ENCODE measurements at places on chromosomes 4 and X.

GRCh38 chr4:39464886-39465501 lies 6.1 kb downstream of the LIAS start:
- no peak for DNase-seq

- no peak for DNase-seq
Observed at GRCh38 chrX:55118574-55118973, 29.8 kb downstream of the PAGE2 start.

DNA sequence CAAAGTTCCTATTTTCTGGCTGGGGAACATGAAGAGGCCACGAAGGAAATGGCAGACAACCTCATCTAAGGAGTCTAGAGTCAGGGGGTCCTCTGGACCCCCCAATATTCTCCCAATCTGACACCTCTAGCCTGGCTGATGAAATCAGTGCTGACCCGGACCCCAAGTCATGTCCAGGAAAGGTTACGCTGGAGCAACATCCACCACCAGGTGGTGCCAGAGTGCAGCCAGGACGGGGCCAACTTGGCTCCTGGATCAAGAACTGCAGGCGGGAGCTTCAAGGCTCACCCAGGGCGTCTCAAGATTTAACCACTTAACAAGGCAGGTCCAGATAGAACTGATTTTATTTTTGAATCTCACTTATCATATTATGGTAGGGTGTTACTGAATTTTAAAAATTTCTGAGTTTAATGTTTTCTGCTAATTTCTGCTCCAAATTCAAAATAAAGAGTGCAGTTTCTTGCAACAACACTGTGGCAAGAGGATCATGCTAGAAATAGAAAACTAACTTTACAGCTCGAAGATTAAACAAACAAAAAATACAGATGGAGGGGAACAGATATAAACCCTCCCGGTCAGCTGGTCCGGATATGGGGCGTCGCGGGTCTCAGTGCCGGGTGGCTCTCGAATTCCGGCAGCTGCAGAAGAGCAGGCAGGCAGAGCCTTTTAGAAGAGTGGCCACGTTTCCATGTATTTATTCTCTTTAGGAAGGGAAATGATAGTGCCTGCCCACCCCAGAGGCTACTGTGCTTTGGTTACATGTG lies 135.5 kb downstream of the AFAP1 start:
- peak; percentile 74 for DNase-seq

- DNase-seq = no peak
Observed at GRCh38 chr4:15077969-15078368, 75.7 kb downstream of the CPEB2 start.

DNA sequence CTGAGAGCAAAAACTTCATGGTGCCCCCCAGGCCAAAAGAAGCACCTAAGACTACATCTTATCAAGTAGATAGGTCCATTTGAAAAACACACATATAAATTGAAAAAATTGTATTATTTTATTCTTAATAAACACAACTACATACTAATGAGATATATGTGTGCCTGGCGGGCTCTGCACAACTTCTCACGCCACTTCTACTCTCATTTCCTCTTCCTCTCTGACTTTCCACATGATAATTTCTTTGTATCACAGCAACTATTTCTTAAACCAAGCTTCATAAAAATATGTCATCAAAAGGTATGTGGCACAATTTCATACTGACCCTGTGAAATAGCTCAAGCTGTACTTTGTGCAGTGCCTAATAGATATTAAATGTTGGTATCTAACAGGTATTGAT lies 10.7 kb upstream of the NPY2R start:
- DNase-seq = no peak

DNA sequence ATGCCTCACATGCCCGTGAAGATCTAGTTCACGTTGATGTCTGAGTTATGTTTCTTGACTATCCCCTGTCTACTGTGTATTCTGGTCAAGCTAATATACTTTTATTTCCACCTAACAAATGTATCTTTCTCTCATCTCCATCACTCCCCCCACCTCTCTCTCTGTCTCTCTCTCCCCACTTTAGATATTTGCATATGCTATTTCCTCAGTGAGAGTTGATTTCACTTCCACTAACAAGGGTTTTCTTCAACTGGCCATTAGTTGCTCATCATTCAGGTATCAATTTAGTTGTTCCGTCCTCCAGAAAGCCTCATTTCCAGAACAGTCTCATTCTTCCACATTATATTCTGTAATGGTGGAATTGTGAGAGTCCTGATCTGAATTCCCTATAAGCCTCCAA lies 1777.8 kb upstream of the TENM3 start:
- DNase-seq = no peak

DNA sequence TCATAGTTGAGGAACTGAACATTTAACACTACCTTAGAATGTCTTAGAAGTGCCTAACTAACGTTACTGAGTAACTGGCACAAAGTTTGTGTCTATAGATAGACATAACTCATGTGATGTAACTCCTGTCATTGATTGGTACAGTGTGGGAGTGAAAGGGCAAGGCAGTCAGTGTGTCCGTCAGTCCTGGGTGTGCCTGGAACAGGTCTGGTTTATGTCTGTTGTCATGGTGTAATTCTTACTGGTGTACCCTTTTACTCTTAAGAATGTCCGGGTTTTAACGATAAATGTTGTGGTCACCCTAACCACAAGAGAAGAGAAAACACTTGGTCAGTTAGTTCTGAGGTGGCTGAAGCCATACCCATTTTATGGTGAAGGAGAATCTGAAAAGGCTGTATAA lies 93.1 kb upstream of the ESX1 start:
- DNase-seq = no peak

- no peak for DNase-seq
Observed at GRCh38 chr4:97317201-97317600, 826.1 kb downstream of the STPG2 start.

DNA sequence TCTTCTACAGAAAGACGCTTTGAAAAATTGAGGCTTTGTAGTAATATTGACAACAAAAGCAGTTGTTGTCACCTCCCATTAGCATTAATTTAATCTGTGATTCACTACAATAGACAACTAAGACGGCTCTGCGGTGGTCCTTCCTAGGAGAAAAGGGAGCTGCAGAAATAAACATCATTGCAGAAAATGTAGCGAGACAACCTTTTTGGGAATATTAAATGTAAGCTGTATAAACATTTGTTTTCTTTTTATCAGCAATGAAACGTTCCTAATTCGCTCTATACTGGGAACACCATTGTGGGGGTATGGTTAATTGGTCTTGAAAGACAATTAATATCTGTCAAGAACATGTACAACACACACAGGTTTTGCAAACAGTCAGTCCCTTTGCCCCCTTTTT lies 583.3 kb upstream of the TENM3 start:
- DNase-seq = no peak

DNA sequence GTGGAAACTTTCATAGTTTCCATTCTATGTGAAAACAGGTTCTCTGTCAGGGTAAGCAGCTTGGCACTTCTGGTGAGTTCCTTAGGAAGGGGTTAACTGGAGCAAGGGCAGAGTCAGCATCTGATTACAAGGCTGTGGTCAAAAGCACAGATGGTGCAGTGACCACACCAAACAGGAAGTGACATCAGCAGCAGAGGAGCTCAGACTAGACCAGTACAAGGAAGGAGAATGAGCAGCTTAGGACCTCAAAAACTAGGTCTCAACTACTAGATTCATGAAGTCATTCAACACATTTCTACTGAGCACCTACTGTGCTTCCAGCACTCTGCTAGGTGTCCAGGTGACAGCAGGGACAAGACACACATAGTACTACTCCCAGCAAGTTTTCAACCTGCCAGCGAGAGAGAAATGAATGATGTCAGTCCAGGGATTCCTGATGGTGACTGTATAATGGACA lies 130.2 kb downstream of the AMELX start:
- no peak for DNase-seq

- DNase-seq = no peak
Observed at GRCh38 chrX:118208481-118208880, 91.9 kb upstream of the KLHL13 start.

- DNase-seq = no peak
Observed at GRCh38 chrX:17861489-17862011, 452 bp upstream of the RAI2 start.

DNA sequence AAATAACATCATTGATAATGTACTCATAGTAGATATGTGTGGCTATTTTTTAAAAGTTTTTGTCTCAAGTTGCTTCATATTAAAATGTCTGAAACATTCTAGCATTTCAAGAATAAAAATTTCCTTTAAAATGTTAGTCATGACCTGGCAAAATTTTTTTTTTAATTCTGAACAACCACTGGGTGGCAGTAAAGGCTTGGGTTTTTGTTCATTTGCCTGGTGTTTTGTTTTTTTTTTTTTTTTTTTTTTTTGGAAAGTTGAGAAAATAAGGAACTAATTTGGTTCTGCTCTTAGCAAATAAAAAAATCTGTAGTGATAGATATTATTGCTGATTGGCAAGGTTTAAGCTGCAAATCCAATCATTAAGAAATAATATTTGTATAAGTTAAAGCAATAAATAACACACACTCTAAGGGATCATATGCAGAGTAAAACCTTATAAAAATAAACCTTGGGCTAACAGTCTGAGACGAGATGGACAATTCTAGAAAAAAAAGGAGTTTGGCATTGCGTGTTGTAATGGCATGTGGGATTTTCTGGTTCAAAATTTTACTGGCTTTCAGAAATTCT lies 81.4 kb downstream of the CEP44 start:
- DNase-seq = no peak

GRCh38 chrX:47706575-47706974 lies 47.6 kb upstream of the UXT start:
- DNase-seq = no peak

DNA sequence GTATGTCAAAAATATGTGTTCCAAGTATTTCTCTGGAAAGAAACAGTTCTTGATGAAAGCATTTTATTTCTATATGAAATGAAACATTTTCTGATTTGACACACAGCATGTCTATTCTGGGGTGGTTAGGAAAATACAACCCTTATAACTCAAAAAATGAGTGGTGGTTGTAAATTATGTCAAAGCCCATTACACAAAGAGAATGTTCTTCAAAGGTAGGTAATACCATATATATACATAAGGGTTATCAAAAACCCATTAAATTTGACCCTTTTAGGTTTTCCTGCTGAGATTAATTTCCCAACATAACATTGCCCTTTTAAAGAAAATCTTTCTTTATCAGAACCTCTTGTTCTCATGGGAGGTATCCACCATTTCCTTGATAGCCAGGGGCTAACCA lies 420.5 kb upstream of the TECRL start:
- no peak for DNase-seq

- no peak for DNase-seq
Observed at GRCh38 chr4:106801386-106801785, 234.7 kb downstream of the DKK2 start.

DNA sequence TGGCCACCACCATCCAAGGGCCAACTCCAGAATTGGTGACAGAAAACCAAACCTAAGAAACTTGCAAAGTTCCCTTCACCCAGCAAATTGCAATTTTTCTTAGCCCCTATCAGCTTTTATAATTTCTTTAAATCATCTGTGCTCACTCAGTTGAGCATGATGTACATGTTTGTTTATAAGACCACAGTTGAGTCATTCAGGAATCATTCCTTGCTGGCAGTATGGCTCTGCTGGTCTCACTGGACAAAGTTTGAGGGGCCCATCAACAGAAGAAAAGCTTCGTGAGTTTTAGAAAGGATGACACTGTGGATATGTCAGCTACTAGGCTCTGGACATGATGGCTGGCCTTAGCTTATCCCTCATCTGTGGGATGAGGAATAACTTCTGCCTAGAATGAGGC lies 4.0 kb downstream of the TRPC5 start:
- DNase-seq = no peak

GRCh38 chr4:168771251-168771650 lies 238.8 kb downstream of the CBR4 start:
- DNase-seq = no peak

DNA sequence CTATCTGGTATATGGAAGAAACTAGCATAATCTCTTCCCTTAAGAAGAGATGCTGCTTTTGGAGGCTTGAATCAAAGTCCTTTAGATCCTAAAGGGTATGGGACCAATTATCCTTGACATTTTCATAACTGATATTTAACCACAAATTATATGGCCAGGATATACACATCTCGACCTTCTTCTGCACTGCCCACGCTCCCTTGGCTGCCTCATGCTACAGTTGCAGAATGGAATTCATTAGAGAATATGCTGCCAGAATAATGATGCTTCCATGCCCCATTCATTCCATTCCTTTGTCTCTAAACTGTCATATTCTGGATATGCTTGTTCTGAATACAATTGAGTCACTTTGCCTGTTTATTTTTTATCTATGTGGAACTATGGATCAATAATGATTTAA lies 157.1 kb upstream of the PACRGL start:
- no peak for DNase-seq

- DNase-seq = no peak
Observed at GRCh38 chrX:113644426-113644825, 803.8 kb upstream of the AMOT start.

- no peak for DNase-seq
Observed at GRCh38 chr4:165208221-165208652, 876 bp downstream of the KLHL2 start.

DNA sequence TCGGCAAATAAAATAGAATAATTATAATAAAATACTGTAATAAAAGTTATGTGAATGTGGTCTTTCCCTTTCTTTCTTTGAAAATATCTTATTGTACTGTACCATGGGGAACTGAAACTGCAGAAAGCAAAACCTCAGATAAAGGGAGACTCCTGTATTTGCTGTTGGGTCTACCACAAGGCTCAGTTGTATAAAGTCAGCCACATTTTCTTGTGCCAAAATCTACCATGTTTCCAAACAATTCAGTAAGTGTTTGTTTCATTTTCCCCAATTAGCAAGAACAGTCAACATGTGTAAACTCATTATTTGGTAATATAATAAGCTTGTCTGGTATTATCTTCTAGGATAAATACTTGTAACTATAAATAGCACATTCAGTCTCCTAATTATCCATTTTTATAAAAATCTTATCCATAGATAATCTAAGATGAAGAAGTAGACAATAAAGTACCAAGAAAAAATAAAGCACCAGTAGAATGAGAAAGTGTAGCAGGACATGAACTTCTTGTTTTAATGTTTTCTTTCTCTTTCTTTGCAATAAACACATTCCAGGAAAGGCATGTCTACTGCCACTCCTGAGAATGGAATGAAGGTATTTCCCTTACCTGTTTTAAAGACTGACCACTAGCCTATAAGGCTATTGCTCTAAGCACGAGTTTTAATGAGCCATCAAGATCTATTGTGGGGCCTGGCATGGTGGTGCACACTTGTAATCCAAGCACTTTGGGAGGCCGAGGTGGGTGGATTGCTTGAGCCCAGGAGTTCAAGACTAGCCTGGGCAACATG lies 15.0 kb upstream of the OTUD4 start:
- DNase-seq = no peak

DNA sequence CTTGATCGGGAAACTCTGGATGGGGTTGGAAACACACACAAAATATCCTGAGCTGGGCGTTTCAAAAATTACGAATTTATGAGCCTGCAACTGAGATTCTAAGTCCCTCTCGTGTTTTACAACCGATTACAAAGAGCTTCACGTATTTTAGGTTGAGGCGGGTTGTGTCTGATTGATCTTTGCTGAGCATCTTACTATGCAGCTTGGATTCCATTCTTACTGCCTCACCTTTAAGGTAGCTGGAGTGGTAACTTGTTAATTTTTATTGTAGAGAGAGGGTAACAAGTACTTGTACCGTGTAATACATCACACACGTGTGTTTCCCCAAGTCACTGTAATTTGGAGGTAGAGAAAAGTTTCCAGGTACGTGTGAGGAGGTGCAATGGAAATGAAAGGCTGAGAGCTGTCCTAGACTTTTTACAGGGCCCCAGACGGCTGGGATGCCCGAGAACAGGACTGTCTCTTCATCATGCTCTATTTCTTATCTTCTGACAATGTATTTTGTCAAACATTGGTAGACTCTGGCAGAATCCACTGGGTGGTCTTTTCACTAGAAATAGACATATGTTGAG lies 97.8 kb upstream of the TENM3 start:
- no peak for DNase-seq
